Dermis microvascular lymphatic vessel endothelial cell (primary cell): ENCODE measurements at places on chromosomes 2 and 18. TPM values are rescaled to one million over a fixed set of nuclear protein-coding genes. Genes with fewer than 3 reads are reported as not detected.

The FN1 gene
- 226 and 416 TPM in 2 replicates for total RNA-seq

The ASB18 gene
- not detected in 2 replicates for total RNA-seq

The CNTNAP5 gene
- not detected in 2 replicates for total RNA-seq

The CCBE1 gene
- total RNA-seq = under 0.01 and 0.13 TPM in 2 replicates

The CREG2 gene
- 0.39 and 0.51 TPM in 2 replicates for total RNA-seq

The SAG gene
- under 0.01 TPM in 1 of 2 replicates, not detected in the other for total RNA-seq

The OTOF gene
- total RNA-seq = 20.7 and 20.8 TPM in 2 replicates

The CIB4 gene
- total RNA-seq = not detected in 2 replicates

The TMEM17 gene
- total RNA-seq = 1.3 and 2.0 TPM in 2 replicates

The ANKRD23 gene
- 0.51 and 1.1 TPM in 2 replicates for total RNA-seq

The MYCN gene
- total RNA-seq = 3.2 and 7.2 TPM in 2 replicates

The RUFY4 gene
- total RNA-seq = not detected in 2 replicates

The SERPINB3 gene
- not detected in 2 replicates for total RNA-seq

The TTN gene
- total RNA-seq = 0.76 and 1.7 TPM in 2 replicates

The IWS1 gene
- 21.7 and 26.2 TPM in 2 replicates for total RNA-seq

The CNGA3 gene
- under 0.01 TPM in 1 of 2 replicates, not detected in the other for total RNA-seq

The REG1B gene
- not detected in 2 replicates for total RNA-seq

The UCN gene
- 0.13 and 0.51 TPM in 2 replicates for total RNA-seq

The FIGN gene
- under 0.01 TPM in 2 replicates for total RNA-seq

The SERPINB4 gene
- 0.13 TPM in 1 of 2 replicates, not detected in the other for total RNA-seq

The DCAF17 gene
- 12.1 and 12.5 TPM in 2 replicates for total RNA-seq

The TRIB2 gene
- total RNA-seq = 60.7 and 107 TPM in 2 replicates

The RAX gene
- not detected in 2 replicates for total RNA-seq

The C2orf72 gene
- not detected in 2 replicates for total RNA-seq

The SLC14A1 gene
- total RNA-seq = not detected in 2 replicates

The TSPYL6 gene
- not detected in 2 replicates for total RNA-seq

The SIX3 gene
- not detected in 2 replicates for total RNA-seq

The GPR45 gene
- total RNA-seq = not detected in 2 replicates

The SNED1 gene
- 8.6 and 25.3 TPM in 2 replicates for total RNA-seq

The CTNNA2 gene
- total RNA-seq = not detected in 2 replicates

The CYP20A1 gene
- total RNA-seq = 26.9 and 31.3 TPM in 2 replicates

The TUBA3D gene
- not detected in 2 replicates for total RNA-seq

The TFCP2L1 gene
- total RNA-seq = not detected in 2 replicates

The MYO7B gene
- total RNA-seq = 0.13 TPM in 2 replicates

The MALT1 gene
- 14.5 and 21.2 TPM in 2 replicates for total RNA-seq

The TRAK2 gene
- total RNA-seq = 27.1 and 30.2 TPM in 2 replicates

The OTX1 gene
- total RNA-seq = under 0.01 TPM in 1 of 2 replicates, not detected in the other

The MYL12B gene
- total RNA-seq = 703 and 866 TPM in 2 replicates

The VAMP8 gene
- 2.8 and 5.9 TPM in 2 replicates for total RNA-seq

The MC5R gene
- total RNA-seq = not detected in 2 replicates

The UGT1A4 gene
- not detected in 2 replicates for total RNA-seq

The MC4R gene
- not detected in 2 replicates for total RNA-seq
